ENCODE measurements at places on chromosomes 4 and X.

- no peak for DNase-seq
Measured at GRCh38 chrX:31301203-31301602, 229.4 kb upstream of the FTHL17 start.

GRCh38 chr4:144223149-144223548 is 82.6 kb upstream of the GYPA start:
- no peak for DNase-seq

DNA sequence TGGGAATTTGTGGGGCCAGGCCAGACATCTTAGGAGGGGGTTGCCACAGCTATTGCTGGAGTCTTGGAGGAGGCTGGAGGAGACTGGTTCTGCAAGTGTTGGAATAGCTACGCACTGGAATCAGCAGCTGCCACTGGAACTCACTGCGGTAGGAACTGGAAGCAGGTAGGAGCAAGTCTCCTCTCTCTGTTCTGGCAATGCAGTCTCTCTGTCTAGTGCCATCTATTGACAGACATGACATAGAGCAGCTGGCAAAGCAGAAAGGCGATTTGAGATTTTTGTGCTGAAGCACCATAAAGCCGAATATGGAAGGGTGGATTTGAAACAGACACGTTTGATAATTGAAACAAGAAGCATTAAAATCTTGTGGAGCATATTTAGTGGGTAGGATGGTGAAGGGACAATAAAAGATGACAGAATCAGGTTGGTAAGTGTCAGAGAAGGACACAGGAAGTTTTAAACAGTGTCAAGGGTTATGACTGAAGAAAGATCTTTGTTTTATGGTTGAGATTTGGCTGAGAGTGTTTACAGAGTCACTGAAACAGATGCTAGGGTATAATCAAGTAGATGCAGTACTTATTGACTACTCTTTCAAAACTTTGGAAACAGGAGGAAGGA is 23.5 kb upstream of the SYNPO2 start:
- peak; percentile 35 for DNase-seq

- DNase-seq: no peak
Measured at GRCh38 chr4:2619459-2619858, 83.0 kb downstream of the FAM193A start.

DNA sequence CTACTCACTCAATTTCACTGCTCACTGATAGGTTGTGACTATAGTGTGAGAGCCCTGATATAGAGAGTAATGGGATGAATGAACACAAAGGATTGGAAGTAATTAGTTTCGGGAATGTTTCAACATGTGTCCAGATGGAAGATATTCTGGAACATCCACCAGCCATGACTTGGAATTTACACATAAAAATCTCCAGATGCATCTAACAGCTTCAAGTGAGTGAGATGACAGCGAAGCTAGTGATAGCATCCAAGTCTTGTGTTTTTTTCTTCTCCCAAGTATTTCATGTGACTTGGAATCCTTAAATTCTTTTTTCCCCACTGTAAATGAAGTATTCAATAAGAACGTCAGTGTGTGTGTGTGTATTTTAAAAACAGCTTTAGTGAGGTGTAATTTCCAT is 82.1 kb downstream of the CLDN34 start:
- no peak for DNase-seq

GRCh38 chr4:75484190-75484589 is 30.0 kb downstream of the RCHY1 start:
- no peak for DNase-seq

DNA sequence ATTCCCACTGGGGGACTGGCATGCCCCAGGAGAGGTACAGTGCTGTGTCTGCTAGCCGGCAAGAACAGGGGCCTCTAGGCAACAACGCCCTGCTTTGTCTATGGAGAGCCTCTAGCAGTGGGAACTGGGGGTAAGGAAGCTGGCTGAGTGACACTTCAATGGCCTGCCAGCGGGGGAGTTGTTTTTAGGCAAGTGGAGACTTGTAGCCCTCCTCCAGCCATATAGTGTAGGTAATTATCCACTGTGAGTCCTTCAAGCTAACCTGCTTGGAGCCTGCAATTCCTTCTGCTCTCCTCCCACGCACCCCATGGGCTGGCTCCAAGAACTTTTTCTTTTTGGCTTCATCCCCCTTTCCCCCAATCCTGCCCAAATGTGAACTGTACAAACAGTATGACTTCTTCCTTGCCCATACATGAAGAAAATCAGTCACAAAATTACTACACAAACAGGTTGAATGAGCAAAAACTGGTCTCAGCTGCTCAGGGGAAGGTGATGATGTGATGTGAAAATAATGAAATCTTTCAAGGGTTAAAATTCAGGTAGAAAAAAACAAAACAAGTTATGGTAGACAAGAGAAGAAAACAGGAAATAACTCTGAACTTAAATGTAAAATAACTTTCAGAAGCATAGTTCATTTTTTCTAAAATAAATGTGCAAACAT is 33.1 kb downstream of the LEF1 start:
- DNase-seq: no peak

DNA sequence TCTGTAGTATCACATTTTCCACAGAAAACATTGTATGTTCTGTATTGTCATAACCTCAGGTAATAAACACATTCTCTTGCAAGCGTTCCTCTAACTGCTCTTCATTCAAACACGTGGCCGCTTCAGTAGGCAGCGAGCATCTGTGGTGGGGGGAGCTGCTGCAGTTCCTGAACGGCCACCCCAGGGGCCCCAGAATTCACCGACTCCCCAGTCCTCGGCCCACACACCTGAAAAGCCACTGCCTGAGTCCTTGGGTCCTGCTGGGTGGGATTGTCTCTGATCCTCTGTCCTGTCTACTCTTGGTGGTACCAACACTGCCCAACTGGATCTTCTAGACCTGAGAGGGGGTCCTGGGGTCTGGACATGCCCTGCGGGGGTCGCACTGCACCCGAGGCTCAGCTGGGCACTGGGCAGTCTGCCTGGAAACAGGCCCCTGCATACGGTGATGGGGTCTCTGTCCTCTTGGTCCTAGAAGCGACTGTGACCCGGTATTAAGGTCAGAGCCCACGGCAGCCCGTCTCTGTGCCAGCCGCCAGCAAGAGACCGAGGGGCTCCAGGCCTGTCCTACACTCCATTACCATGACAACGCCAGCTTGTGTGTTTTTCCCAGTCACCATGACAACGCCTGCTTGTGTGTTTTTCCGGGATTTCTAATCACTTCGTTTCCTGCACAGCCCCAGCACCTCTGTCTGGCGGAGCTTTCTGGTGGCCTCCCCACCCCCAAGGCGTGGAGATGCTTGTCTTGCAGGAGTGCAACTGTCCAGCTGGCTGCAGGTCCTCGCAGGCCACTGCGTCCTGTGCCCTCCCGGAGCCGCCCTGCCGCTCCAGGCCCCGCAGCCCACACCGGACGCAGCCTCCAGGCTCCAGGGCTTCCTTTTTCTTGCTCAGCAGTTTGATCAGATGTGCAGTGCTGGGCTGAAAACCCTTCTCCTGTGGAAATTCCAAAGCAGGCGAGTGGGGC is 16.0 kb downstream of the CTBP1 start:
- no peak for DNase-seq

- no peak for DNase-seq
Measured at GRCh38 chrX:22603060-22603459, 330.3 kb downstream of the CBLL2 start.

- DNase-seq: no peak
Measured at GRCh38 chr4:54097152-54097551, 2.8 kb upstream of the GSX2 start.

DNA sequence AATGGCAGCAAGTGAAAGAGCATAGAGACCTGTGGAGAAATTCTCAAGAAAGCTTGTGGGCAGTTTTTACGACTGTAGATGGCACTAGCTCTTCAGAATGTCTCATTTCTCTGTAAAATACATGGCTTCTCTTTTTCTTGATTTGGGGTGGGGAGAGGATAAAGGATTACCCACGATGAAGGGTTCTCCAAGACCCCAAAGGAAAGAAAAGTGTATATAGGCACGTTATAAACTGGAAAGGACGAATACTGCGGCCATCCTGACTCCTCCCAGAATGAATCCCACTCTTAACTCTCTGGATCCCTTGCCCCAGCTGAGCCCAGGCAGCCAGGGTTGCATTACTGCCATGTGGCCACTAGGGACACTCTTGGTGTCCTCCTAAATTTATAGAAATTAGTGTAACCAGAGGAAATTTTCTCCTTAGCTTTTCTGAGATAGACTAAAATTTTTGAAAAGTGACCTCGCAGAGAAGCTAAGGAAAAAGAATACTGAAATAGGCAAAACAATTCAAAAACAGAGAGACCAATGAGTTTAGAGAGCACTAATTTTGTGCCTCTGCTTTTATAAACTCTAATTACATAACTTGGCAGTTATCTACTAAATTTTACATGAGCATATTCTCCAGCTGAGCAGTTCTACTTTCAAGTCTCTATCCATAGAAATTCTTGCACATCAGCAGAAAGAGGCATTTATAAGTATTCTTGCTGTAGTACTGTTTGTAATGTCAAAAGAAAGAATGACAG is 37.8 kb upstream of the PCDH19 start:
- peak; percentile 1 for DNase-seq

GRCh38 chrX:118562582-118563164 is 67.1 kb downstream of the DOCK11 start:
- DNase-seq: no peak

GRCh38 chr4:158729716-158730559 is 6.7 kb upstream of the PPID start:
- peak; percentile 60 for DNase-seq

DNA sequence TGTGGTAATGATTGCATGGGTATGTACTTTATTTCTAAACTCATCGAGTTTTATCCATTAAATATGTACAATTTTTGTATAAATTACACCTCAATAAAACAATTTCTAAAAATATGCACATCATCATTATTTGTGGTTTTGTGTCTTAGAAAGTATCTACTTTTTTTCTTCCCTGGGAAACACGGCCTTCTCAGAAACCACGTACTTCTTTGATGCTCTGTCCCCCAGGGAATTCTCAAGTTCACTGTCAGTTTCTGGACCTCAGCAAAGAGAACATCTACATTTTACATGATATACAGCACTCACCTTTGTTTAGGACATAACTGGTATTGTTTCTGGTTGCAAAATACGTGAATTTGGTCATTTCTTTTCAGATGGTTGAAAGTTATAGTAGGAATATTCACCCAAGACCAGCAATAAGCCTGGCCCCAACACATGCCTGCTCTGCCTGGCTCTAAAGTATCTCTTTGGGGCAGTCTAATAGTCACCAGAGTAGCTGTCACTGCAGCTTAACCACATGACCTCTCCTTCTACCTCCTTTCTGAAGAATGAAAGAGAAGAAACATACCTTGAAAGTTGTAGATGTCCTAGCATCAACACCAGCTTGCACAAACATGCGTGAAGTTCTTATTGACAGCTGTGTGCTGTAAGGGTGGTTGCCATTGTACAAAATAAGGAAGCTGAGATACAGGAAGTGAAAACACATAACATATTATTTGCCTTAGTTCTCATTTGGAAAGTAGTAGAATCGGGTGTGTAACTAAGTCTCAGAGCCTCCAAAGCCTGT is 48.4 kb upstream of the SPANXN4 start:
- DNase-seq: no peak

GRCh38 chr4:170234800-170235199 is 145.0 kb upstream of the AADAT start:
- no peak for DNase-seq

DNA sequence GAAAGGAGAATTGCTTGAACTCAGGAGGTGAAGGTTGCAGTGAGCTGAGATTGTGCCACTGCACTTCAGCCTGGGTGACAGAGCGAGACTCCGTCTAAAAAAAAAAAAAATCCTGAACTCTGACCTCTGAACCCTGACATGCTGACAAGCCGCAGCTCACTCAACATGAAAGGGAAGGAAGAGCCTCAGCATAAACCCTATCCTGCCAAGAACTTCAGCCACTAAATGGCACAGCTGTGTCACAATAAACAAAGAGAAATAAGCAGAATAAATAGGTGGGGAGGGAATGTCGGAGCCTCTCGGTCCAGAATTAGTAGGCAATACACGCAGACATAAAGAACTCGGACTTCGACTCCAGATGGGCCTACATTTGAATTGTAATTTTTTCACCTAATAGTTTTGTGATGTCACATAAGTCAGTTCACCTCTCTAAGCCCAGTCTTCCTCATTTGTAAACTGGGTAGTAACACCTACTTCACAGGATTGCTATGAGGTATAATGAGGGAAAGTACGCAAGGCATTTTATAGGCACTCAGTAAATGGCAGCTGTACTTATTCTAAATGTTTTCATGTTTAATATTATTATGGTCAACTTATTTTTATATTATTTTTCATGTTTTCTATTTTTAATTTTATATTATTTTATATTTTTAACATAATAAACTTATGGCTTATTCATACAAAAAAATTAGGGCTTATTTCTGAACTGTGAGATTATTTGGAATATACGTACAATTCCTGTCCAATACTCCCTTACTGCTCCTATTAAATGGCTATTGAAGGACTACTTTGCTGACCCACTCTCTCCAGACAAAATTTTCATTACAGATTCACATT is 243.4 kb downstream of the SCFD2 start:
- no peak for DNase-seq

DNA sequence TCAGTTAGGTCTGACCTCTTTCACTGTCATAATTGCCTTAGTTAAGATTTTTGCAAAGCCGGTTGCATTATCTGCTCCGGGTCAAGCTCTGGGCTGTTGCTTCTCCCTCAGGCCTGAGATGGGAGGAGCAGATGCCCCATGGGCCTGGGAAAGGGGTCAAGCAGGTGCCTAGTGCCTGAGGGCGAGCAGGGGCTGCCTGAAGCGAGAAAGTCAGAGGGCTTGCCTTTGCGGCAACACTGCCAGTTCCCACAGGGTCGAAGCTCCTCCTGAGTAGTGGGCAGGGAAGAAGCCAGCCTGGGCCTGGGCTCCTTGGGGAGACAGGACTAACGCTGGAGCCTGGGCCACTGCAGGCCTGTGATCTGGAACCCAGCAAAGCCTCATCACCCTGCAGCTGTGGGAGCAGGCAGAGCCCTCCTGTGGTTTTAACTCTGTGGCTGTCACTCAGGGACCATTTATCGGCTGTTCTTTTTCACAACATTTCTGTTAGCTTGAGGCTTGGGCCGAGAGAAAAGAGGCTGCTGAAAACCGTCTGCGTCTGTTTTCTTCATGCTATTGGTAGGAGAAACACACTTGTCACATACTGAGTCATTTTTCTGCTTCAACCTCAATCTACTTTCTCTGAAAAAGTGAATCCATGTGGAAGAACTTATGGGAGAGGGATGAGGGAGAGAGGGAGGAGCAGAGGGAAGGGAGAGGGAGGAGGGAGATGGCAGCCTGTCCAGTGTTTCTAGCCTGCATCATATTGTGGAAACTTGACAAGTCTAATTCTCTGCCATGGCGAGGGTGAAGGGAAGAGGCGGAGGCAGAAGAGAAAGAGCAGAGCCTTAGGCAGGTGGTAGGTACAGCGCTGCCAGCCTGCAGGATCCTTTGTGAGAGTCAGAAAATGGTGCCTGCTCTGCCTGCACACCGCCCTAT is 68.4 kb downstream of the RHOH start:
- peak; percentile 72 for DNase-seq

GRCh38 chr4:114046331-114046730 is 66.9 kb upstream of the ARSJ start:
- DNase-seq: no peak

Data from CD4-positive, alpha-beta T cell treated with Interleukin-2 at 100 ng/mL for 4 hours (primary cell).